Heart right ventricle (tissue), 16 donors: ENCODE measurements at places on chromosomes 2 and 18. TPM values are rescaled to one million over a fixed set of nuclear protein-coding genes. Genes with fewer than 3 reads are reported as not detected.

GYPC gene
- 408 TPM for polyA plus RNA-seq

HOXD10 gene
- polyA plus RNA-seq = not detected

BARD1 gene
- 1.4 TPM for polyA plus RNA-seq

DYSF gene
- 20.6 TPM for polyA plus RNA-seq

MPPE1 gene
- polyA plus RNA-seq = 18.3 TPM

LYG1 gene
- 4.6 TPM for polyA plus RNA-seq

PDCD1 gene
- polyA plus RNA-seq = 7.1 TPM

FAP gene
- polyA plus RNA-seq = 2.7 TPM

ACYP2 gene
- polyA plus RNA-seq = 45.7 TPM

DSC2 gene
- 7.9 TPM for polyA plus RNA-seq

DES gene
- 13,697 TPM for polyA plus RNA-seq

LOXHD1 gene
- polyA plus RNA-seq = 0.19 TPM
